ENCODE measurements at places on chromosomes 2 and 18.

DNA sequence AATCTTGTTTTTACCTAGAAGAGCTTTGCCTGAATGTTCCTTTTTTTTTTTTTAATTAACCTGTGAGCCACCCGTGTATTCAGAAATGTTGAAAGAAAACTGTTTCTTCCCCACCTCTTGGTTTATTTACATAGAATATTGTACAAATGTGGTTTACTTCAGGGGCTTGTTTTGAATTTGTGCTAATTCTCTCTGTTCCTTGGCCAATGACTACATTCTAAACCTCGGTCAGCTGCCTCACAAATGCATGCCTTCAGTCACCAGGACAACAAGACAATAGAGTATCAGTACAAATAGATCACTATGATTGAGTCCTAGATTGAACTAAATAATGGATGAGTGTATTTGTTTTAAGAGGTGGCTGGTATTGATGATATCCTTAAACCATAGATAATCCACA lies 36.0 kb downstream of the AGFG1 start:
- no peak for DNase-seq

- DNase-seq, result no peak
Measured at GRCh38 chr2:158600155-158600802, 143.5 kb downstream of the PKP4 start.

DNA sequence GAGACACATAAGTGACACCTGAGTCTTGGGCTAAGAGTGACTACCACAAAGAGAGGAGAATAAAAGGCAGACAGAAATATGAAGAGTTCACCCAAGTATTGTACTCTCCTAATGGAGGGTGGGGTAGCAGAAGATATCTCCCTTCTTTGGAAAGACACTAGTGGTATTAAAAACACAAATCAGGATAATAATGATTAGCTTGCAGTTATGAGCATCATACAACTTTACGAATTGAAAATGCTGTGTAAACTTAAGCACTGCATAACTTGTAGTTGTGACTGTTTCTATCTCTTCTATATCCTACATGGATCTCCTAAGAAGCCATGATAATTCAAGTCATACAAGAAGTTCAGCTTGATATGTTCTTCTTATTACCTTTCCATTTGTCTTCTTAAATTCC lies 38.1 kb upstream of the CDH20 start:
- no peak for DNase-seq

- DNase-seq, result no peak
Measured at GRCh38 chr2:10172033-10172871, 49.7 kb downstream of the RRM2 start.

DNA sequence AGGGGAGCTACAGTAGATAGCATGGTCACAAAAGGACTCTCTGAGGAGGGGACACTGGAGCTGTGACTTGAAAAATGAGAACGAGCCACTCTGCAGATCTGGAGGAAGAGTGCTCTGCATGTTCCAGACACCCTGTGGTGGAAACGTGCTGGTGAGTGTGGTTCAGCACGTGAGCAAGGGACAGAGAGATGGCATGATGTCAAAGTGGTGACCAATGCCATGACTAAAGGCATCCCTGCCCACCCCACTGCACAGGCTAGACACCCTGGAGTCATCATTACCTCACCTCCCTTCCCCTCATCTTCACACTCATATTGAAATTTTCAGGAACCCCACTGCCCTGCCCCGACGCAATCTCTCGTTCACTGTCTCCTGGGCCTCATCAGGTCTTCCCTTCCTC lies 56.5 kb downstream of the SLC4A5 start:
- DNase-seq, result no peak

GRCh38 chr2:20514596-20515269 lies 67.9 kb downstream of the RHOB start:
- DNase-seq, result peak; percentile 55

DNA sequence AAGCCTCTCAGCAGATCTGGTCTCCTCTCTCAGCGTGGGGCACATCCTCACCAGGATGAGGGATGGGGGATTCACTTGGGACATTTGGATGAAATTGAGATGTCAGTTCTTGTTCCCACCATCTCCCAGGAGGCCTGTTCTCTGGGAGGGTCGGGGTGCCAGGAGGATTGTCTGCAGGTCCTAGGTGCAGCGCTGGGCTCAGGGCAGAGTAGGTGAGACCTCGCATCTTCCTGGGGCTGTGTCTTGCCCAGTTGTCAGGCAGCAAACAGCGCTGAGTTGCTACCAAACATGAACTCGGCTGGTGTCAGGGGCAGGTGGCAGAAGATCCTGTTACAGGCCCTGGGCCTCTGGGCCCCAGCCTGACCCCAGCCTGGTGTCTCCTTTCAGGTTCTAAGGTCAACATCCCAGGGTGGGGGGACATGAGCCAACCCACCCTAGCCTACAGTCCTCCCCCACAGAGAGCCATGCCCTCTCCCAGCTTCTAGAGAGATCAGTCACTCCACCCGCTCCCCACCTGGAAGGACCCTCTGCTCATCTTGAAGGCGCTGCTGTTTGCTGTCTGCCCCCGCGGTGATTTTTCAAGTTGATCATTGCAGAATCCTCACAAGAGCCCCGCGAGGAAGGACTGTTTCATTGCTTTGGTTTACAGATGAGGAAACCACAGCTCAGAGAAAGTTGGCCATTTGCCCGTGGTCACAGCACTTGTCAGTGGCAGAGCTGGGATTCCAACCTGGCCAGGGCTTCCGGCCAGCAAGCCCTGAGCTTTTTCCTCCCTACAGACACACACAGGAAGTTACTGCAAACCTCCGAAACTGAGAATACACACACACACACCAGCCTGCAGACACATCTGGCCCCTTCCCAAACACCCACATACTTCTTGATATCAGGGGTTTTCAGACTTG lies 83.9 kb downstream of the STPG4 start:
- no peak for DNase-seq

DNA sequence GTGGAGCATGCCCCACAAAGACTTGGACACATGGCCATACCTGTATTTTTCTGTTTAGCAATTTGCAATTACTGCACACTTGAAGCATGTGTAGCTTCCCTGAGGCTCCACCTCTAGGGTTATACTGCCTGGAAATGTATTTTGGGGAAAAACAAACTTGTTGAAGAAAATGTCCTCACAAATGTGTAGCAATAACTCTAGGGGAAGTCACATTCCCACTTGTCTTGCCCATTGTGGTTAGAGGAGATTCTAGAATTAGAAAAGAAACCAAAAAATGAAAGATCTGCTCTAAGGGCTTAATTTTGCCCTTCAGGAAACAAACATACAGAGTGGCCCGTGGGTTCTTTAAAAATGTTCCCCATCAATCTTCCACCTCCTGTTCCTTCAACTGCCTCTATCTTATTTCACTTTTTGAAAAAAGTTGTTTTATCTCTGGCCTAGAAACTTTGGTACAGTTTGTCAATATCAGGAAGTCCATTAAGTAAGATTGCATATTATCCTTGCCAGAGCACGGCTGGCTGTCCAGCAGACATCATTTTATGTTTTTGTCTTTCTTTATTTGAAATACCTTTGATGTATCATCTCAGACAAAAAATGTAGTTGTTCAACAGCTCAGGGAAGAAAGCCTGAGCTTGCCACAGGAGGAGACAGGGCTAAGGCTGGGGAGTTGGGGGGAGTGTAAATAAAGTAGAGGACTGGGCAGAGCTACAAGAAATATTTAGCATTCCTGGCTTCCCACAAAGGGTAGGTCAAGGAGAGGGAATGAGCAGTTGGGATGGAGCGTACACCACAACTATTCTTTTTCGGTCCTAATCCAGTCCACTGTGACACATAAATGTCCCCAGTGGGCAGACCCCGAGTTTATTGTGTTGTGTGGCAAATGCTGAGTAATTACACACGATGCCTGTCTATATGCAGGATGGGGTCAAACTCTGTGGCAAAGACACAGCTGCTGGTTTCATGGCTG lies 96.8 kb upstream of the CDC42EP3 start:
- DNase-seq, result no peak

DNA sequence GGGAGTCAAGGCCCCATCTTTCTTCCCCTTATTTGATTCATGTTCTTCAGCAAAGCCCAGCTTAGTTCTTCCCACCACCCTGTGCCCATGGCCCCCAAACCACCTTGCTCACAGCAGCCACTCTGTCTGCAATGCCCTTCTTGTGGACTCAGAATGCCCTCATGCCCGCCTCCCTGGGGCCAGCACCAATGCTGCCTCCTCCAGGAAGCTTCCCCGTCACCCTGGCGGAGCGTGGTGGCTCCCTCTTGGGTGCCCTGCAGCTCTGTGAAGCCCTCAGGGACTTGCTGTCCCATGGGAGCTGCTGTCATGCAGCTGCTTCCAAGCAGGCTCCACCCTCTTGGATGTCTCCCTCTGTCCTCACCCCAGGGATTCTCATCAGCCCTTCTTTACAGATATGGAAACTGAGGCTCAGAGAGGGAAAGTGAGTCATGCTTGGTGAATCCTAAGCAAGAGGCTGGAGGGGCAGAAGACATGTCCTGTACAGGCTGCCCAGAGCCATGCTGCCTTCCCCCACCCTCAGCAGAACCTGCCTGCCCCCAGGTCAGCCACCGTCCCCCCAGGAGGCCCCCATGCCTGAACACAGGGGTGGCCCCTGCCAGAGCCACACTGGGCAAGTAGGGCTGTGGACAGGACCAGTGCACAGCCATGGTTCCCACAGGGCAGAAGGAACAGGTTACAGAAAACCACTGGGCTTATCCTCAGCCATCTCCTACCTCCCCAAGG lies 11.8 kb upstream of the DUSP2 start:
- no peak for DNase-seq

- no peak for DNase-seq
Measured at GRCh38 chr2:19731037-19731436, 170.7 kb downstream of the TTC32 start.

GRCh38 chr2:17107151-17107550 lies 411.1 kb downstream of the RAD51AP2 start:
- no peak for DNase-seq

DNA sequence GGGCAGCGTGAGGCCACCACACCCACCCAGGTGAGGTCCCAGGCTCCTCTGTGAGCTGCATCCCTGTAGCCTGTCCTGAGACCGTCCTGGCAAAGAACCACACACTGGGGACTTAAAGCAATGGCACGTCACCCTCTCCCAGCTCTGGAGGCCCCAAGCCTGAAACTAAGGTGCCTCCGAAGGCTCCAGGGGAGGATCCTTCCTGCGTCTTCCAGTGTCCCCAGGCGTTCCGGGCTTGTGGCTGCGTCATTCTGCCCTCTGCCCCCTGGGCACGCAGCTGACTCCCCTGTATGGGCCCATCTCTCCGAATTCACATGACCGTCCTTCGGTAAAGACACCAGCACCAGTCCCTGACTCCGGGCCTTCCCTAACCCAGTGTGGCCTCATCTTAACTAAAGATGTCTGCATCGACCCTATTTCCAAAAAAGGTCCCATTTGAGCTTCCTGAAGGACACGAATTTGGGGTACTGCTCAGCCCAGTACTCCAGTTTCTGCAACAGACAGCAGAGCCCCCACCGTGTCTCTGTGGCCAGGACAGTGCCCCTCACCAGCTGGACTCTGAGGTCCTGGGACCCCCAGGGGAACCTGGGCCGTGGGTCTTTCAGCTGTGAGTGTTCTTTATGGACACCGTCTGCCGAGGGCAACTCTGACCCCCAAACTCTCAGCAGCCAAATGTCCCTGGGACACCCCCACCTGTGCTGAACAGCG lies 75.2 kb upstream of the CTDP1 start:
- DNase-seq, result no peak

DNA sequence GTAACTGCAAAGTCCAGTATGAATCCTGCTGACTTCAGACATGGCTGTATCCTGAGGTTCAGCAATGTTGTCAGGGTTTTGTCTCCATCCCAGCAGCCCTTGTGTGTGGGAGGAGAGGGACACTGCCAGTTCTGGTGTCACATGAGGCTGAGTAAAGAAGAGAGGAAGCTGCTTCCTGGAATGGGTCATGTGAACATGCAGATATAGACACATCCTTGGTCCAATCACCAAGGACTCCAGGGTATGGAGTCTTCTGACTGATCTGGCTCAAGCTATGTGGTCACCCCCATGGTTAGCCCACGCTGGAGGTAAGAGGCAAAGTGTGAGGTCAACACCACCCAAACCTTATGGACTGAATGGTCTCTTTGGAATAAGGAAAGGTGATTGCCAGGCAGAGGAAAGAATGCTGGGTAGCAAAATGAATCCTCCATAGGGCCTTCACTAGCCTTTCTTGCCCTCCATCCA lies 134.4 kb upstream of the SLC1A4 start:
- DNase-seq, result no peak

DNA sequence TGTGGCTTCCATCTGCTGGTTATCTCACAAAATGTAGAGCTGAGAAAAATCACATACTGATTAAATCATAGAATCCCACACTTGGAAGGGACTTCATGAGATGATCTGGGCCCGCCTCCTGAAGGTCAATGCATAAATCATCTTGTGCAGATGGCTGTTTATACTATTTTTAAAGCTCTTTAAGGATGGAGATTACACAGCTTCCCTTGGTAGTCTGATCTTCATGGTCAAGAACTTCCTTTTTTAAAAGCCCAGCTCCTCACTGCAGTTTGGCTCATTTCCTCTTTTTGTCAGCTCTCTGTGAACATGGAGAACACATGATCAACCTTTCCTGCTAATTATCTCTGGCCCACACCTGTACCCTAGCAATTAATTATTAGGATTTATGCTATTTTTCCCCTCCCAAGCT lies 25.9 kb downstream of the GCG start:
- no peak for DNase-seq

DNA sequence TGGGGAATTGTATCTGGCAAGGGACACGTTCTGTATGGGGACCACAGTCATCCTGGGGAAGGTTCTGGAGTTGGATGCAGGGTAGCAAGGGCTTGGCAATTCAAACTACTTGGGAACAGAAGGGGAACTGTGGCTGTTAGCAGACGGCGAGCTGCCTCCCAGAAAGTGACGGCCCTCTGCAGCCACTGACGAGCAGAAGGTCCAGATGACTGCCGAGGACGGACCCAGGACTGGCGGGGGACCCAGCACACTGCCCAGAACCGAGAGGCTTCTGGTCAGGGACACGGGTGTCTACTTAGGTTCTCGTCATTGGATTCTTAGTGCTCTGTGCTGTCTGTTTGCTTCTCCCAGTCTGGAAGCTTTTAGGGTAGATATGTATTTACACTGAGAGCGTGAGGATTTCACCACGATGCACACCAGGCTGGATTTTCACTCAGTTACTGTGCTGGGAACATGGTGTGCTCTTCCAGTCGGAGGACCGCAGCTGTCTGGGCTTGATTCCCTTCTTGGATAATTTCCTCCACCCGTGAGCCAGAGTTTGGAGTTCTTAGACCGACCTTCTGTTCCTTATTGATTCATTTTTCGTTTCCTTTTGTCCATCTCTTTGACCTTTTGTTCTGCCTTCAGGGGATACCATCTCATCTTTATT lies 13.4 kb downstream of the GPR35 start:
- DNase-seq, result no peak

DNA sequence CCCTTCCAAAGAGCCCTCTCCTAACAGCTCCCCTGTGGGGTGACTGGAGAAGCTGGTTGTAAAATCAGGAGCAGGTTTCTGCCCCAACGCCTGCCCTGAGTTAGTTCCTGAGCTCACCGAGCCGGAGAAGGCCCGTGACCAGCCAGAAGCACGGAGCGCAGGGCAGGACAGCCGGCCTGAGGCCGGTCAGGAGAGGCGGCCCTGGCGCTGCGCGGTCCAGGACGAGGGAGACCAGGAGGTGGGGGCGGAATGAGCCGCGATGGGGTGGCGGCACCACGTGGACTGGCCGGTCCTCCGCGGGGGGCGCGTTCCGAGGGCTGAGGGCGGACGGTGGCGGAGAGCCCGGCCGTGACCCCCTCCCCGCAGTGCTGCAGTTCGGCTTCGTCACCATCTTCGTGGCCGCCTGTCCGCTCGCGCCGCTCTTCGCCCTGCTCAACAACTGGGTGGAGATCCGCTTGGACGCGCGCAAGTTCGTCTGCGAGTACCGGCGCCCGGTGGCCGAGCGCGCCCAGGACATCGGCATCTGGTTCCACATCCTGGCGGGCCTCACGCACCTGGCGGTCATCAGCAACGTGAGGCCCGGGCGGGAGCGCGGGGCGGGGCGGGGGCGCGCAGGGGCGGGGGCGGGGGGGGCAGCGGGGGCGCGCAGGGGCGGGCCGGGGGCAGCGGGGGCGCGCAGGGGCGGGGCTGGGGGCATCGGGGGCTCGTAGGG lies 29.0 kb downstream of the ANO7 start:
- peak; percentile 95 for DNase-seq
